Cardiac muscle cell (in vitro differentiated cells and primary cell): ENCODE measurements at places on chromosomes 3 and 15. TPM values are rescaled to one million over a fixed set of nuclear protein-coding genes. Genes with fewer than 3 reads are reported as not detected.
A peak's percentile ranks its signal among the peaks of the same experiment; 100 is the strongest.

Gene LEKR1
- total RNA-seq: 0.42 and 0.77 TPM in 2 replicates

Gene CPN2
- 0.36 and 0.56 TPM in 2 replicates for total RNA-seq

Gene LZTFL1
- 26.4 and 30.2 TPM in 2 replicates for total RNA-seq

DNA sequence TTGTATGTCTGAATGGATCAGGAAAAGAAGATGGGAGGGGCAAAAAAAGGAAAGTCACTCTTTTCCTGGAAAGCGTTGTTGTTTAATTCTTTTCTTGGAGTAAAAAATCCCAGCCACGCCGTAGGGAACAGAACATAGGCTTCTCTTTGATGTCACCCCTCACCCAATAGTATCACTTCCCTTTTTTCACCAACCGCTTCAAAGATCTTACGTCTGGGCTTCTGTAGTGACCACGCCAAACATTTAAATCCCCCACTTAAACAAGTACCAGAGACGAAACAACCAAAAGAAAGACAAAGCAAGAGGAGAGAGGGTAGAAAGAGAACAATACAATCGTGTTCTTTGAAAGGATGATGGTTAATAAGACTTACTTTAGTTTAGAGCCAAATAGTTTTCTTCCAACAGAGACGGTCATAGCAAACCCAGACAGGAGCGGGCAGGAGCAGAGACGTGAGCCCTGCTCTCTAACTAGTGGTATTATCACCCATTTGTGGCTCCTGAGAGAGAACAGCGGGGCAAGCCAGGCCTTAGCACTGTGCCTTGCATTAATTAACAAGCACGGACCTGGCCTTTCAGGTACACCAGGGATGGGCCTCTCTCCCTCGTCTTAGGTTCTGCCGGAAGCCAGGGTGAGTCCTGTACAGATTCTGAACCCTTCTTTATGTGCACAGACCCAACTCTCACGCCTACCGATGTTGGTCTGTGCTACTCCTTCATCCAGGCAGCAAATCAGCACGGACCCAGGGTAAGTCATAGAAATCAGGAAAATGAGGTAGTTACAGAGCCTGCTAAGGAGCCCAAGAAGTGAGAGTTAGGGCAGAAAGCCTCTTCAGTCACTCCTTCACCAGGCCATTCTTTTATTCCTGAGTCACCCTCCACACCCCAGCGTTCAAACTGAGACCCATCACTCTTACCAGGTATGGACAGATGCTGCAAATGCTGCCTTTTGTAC lies 28.2 kb upstream of the BCL6 start:
- no peaks in the 10 kb centered on the region for H3K4me1 ChIP-seq
- H3K27me3 ChIP-seq: no peaks in the 10 kb centered on the region
- DNase-seq: no peak

DNA sequence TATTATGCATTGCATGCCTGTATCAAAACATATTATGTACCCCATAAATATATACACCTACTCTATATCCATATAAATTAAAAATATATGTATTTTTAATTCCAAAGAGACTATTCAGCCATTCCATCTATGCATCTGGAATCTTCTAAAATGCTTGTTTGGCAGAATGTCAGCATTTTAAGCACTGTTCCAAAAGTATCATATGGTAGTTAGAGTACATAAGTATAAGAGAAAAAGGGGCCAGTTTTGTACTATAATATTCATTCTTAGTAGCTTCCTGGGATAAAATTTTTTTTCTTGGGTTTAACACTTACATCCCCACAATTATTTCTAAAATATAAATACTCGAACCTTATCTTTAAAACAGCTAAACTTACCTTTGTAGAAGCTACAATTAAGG lies 60.4 kb upstream of the COL6A6 start:
- H3K27ac ChIP-seq: no peak overlapping the region
- H3K36me3 ChIP-seq: no peaks in the 10 kb centered on the region
- no peaks in the 10 kb centered on the region for H3K27me3 ChIP-seq

GRCh38 chr15:95715906-95716656 lies 614.4 kb upstream of the NR2F2 start:
- H3K27me3 ChIP-seq: no peaks in the 10 kb centered on the region
- H3K36me3 ChIP-seq: no peaks in the 10 kb centered on the region
- H3K4me3 ChIP-seq: no peak overlapping the region
- peaks cover 22% of the 10 kb centered on the region for H3K4me1 ChIP-seq
- DNase-seq: peak; percentile 48

- H3K27me3 ChIP-seq: no peaks in the 10 kb centered on the region
- H3K4me3 ChIP-seq: no peak overlapping the region
- H3K27ac ChIP-seq: peak overlapping the region; percentile 21
Measured at GRCh38 chr3:151248772-151249337, 29.5 kb downstream of the P2RY14 start.

- H3K27ac ChIP-seq: no peak overlapping the region
- no peak overlapping the region for H3K4me3 ChIP-seq
- no peaks in the 10 kb centered on the region for H3K36me3 ChIP-seq
- no peaks in the 10 kb centered on the region for H3K27me3 ChIP-seq
Measured at GRCh38 chr15:26382444-26383072, 390.3 kb downstream of the GABRB3 start.

DNA sequence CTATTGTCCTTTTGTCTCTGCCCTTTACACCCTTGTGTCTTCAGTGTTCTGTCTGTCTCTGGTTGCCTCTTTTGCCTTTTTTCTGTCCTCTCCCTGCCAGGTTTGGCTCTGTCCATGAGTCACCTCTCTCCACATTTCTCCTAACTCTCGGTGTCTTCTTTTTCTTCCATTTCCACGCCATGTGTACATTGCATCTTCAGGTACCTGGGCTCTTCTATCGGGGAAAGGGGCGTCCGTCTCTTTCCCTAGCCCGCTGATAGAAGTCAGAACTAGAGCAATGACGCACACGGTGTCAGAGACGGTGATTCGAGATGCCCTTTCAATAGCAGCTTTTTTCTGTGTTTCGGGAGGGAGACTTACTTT lies 641 bp downstream of the OPA1 start:
- DNase-seq: peak; percentile 25
- peak overlapping the region; percentile 70 for H3K4me3 ChIP-seq
- H3K27me3 ChIP-seq: no peaks in the 10 kb centered on the region
- peaks cover 18% of the 10 kb centered on the region for H3K4me1 ChIP-seq
- H3K27ac ChIP-seq: peak overlapping the region; percentile 93
- H3K36me3 ChIP-seq: no peaks in the 10 kb centered on the region
